ENCODE measurements at places on chromosomes 16 and 17. TPM values are rescaled to one million over a fixed set of nuclear protein-coding genes. Genes with fewer than 3 reads are reported as not detected.

FLYWCH2 gene
- total RNA-seq = 19.4 TPM

BAIAP3 gene
- total RNA-seq = 3.9 TPM

PHKB gene
- total RNA-seq = 36.3 TPM

PRSS8 gene
- total RNA-seq = not detected

HBQ1 gene
- not detected for total RNA-seq

CRISPLD2 gene
- total RNA-seq = 0.23 TPM

CLDN7 gene
- total RNA-seq = 0.15 TPM
